Spinal cord (tissue), 10 donors: ENCODE measurements at places on chromosomes 2 and 18.
A peak's percentile ranks its signal among the peaks of the same experiment; 100 is the strongest.

DNA sequence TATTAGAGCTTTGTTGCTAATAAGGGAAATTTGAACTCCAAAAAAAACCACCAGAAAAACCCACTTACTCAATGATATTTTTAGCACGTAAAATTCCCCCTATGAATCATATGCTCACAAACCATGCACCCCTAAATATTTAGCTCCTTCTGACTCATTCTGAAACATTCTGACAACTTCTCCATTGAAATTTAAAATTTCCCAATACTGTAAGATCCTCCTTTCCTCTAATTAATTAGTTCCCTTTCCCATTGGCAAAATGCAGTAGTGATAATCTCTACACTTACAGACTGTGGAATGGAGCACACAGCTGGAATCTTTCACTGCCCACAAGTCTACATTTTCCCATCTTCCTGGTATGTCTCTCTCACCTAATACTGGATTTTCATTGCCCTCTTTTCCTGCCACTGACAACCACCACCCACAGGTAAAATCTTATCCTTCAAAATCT is 215.8 kb upstream of the ACVR2A start:
- no peak for DNase-seq

DNA sequence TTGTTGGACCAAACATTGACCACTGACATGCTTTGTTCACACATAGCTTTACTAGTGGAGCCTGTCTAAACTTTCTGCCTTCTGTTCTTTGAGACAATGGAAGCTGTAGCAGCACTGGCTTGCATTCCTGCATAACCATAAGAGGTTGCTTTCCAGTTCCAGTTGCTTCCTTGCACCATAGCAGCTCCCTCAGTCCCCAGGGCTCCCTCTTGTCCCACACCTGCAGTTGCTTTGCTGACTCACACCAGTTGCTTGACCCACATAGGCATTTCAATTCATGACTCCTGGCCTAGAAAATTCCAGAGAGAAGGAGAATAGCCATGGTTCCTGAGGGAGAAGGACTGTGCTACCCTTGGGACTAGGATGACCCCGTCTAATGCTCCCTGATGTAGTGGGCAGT is 20.9 kb downstream of the SGPP2 start:
- DNase-seq: no peak

DNA sequence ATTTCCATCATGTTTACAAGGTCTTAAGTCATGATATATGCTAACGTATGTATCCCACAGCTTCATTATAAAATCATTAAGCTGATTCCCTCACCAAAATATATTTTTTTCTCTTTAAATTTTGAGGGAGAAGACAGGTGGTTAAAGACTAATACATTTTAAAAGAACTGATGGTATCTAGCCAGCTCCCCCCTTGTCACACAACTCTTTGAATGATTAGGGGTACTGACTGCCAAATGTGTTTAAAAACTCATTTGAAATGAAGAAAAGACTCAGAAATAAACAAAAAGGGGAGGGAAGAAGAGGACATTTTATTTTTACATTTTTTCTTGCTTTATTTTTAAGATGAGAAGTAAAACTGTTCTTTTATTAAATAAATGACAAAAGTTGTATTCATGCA is 805.3 kb downstream of the SATB2 start:
- DNase-seq: no peak

DNA sequence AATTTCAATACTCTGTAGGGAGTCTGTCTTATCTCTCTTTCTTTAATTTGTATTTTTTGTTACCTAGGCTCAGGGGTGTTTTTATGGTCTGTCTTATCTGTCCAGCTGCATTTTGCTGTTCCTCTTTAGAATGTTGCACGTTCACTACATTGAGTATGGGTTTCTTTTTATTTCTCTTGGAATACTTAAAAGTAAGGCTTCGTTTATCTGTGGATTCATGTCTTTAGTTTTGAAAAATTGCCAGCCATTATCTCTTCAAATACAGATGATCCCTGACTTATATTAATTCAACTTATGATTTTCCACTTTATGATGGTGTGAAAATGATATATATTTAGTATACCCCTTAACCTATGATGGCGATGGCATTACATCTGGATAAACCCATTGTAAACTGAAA is 26.9 kb downstream of the CARF start:
- no peak for DNase-seq

- DNase-seq: no peak
These were observed 1506.8 kb upstream of the TMEFF2 start for GRCh38 chr2:193701484-193701883.

- DNase-seq: no peak
These were observed 26.1 kb downstream of the GAD1 start for GRCh38 chr2:170842785-170843184.

DNA sequence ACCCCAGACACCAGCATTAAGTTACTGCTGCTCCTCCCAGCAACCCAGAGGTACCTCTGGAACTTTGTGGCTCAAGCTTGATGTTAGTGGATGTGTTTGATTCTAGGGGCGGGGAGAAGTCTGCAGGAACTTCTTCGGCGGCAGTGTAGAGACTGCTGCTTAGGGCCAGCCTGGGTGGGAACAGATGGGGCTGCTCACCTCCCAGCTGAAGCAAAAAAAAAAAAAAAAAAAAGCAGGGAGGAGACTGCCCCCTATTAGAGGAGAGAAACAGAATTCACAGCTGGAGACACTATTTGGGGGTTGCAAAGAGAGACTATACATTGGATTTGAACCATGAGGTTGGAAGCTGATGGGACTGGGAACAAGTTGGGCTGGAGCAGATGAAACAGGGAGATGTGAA is 28.6 kb upstream of the FAM136A start:
- no peak for DNase-seq

DNA sequence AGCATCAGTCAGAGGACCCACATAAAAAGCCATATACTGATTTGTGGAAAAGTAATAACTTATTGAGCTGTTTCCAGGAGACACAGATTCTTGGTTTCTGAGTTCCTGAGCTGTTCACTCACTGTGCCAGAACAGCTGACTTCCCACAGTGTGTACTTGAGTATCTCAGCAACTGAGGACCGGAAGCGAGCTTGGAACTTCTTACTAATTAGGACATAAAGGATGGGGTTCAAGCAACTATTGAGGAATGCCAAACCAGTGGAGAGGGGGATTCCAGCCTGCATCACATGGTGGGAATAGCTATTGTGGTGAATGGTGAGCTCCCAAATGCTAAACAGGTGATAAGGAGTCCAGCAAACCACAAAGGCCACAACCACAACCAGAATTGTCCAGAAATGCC is 16.4 kb downstream of the EEF1B2 start:
- no peak for DNase-seq

DNA sequence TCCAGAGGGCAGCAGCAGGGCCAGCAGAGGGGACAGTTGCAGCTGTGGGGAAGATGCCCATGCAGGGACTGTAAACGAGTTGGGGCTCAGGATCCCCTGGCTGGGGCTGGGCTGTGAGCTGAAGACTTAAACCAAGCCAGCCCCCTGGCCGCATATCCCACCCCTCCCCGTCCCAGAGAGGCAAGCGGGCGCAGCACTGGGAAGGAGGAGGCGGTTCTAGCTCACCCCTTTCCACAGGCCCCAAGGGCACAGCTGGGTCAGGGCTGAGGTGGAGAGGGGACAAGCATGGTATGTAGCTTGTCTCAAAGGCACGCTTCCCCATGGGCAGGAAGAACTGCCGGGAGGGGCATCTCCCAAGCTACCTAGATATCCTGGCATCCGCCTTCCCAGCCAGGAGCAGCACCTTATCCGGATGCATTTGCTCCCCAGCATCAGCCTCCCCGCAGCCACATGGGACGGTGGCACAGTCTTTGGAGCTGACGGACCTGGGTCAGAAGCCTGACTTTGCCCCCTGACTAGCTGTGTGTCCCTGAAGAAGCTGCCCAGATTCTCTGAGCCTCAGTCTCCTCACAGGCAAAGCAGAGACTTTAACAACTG is 75.9 kb downstream of the TFCP2L1 start:
- no peak for DNase-seq

DNA sequence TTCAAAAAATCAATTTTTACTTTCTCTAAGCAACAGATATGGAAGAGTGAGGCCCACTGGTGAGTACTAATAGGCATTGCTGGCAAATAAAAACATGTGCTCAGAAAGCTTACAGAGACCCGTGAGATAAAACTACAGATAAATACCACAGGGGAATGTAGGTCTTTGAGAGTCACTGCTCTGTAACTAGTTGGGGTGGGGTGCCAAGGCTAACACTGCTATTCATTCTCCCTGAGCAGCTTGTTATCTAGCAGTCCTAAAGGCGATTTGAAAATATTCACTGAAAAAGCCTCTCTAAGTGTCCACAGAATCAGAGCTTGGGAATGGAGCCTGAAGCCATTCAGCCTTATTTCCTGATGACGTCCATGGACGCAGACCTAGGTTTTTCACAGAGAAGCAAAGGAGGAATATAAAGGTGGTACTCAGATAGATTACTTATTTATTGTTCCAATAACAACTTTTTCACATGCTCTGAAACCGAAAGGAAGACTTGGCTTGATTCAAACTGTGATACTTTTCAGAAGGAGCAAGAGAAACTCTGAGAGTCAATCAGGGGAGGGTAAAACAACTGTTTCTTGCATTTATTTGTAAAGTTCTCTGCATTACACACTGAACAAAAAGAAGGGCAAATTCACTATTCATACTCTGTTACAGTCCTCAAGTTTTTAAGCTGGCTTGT is 188.4 kb downstream of the PPP1R1C start:
- no peak for DNase-seq

DNA sequence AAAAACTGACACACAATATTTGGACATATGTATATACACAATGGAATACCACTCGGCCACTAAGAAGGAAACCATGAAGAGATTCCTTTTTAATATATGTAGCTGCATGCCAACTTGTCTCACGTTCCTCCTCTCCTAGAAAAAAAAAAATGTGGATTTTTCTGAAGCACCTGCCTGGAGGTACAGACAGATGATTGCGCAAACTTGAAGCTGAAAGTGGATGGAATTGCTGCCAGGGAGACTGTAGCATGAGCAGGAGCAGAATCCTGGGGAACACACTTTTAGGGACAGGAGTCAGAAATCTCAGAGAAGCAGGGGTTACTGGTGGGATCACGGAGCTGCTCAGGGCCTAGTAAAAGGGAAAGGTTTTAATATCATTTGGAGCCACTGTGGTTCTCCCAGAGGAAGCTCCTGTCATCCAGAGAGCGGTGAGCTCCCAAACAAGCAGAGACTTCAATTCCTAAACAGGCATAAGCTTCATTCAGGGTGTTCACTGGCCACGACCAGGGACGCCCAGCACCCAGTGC is 640 bp upstream of the SPR start:
- no peak for DNase-seq

GRCh38 chr18:60096428-60096827 is 196.6 kb downstream of the PMAIP1 start:
- DNase-seq: no peak

GRCh38 chr18:3995476-3996102 is 459.5 kb downstream of the DLGAP1 start:
- DNase-seq: peak; percentile 52

DNA sequence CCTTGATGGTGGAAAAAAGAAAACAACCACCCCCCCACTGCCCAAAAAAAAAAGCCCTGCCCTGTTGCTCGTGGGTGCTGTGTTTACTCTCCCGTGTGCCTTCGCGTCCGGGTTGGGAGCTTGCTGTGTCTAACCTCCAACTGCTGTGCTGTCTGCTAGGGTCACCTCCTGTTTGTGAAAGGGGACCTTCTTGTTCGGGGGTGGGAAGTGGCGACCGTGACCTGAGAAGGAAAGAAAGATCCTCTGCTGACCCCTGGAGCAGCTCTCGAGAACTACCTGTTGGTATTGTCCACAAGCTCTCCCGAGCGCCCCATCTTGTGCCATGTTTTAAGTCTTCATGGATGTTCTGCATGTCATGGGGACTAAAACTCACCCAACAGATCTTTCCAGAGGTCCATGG is 28.0 kb downstream of the MAL start:
- DNase-seq: no peak

GRCh38 chr2:236980961-236981360 is 104.7 kb upstream of the COPS8 start:
- no peak for DNase-seq
